ENCODE measurements at places on chromosomes 13 and 19.

DNA sequence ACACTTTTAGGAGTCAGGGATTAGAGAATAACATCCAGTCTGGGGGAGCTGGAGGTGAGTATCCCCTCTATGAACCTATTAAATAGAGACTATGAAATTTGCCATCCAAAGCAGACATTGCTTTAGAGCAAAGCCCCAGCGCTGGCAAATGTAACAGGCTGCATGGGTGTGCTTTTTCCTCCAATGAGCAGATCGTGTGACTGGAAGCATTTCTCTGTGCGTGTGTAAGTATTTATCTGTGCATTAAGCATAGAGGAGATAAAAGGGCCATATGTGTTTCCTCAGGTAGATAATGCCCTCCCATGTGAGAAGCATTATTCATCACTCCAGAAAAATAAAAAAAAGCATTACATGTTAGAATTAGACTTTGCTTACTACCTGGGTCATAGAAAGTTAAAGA is 924 bp downstream of the TNFSF13B start:
- DNase-seq = no peak

GRCh38 chr13:113981194-113981605 is 7.3 kb upstream of the C13orf46 start:
- DNase-seq = peak; percentile 88

DNA sequence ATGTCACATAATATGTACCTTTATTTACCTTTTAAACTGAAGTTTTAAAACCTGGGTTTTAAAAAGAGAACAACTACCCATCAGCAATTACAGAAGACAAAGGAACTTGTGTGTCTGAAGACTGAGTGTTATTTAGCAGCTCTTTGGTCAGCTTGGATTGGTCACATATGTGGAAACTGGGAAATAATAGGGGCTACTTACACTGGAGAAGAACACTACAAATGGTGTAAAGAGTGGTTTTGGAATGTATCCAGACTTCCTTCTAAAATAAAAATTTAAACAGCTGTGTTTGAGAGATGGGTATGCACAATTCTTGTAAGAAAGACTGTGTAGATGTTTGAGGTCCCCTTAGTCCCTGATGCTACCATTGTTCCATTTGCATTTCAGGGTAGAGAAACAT is 13.3 kb downstream of the TNFRSF19 start:
- DNase-seq = no peak

DNA sequence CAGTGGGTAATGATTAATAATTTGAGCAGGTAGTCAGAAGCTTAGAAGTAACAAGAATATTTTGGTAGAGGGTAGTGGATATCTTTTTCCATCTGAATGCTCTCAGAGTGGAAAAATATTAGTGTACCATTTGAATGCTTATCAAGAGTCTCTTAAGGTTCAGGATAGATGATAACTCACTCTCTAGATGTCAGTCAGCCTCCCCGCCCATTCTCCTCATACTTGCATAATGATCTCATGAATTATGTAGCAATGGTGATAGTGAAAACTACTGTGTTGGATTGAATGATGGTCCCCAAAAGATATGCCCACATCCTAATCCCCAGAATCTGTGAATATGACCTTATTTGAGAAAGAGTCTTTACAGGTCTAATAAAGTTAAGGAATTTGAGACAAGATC is 132.7 kb upstream of the KLF12 start:
- no peak for DNase-seq

- no peak for DNase-seq
Measured at GRCh38 chr19:35521124-35521743, 6.9 kb downstream of the SBSN start.

- no peak for DNase-seq
Measured at GRCh38 chr13:41457589-41458186, 338 bp downstream of the RGCC start.

DNA sequence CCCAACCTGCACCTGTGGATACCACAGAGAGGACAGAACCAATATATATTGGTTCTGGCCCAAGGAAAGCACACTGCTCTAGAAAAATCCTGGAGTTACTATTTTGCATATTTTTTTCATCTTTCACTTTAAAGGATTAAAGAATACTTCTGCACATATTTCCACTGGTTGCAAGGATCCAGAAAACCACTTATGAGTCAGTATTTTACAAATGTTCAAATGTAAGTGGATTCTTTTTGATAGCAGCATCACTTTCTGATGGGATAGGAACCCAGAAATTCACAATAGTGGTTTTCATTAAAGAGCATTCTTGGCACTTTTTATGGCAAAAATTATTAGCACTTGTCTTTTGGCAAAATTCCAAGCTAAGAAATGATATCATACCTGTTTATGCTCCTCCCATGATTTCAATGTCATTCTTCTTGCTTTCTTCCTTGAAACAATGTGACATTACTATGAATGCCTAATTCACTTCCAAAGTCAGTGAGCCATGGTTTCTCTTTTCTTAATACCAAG is 38.2 kb downstream of the MZT1 start:
- DNase-seq = no peak
